Kidney capillary endothelial cell (primary cell): ENCODE measurements at places on chromosomes 3 and 15.

GRCh38 chr3:38658841-38659240 is 9.4 kb upstream of the SCN5A start:
- DNase-seq = no peak

GRCh38 chr15:92971713-92972112 is 71.6 kb downstream of the CHD2 start:
- no peak for DNase-seq

DNA sequence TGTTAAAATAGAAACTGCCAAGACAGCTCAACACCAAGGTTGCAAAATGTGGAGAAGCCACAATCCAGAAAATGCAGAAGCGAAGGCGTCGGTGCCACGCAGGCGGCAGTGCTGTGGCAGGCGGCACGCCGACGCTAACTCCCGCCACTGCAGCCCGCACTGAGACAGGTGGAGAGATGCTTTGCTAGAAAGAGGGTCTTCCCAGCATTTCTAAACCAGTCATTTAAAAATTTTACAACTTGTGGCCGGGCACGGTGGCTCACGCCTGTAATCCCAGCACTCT is 23.2 kb downstream of the CYFIP1 start:
- no peak for DNase-seq

DNA sequence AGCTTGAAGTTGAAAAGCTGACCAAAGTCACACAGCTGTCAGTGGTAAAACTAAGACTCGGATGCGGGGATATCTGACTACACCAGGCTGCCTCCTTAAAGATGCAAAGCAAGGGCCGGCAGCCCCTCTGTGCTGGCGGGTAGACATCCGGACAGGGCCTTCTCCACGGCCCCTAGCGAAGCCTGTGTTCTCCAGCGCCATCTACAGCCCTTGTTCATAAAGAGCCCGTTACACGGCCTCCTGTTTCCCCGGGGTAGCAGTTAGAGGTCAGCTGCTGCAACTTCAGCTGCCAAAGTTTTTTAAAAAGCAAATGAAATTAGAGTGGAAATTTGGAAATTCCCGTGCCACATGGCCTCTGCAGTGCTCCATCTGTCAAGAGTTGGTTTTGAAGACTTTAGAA is 383.0 kb downstream of the TBL1XR1 start:
- peak; percentile 46 for DNase-seq

DNA sequence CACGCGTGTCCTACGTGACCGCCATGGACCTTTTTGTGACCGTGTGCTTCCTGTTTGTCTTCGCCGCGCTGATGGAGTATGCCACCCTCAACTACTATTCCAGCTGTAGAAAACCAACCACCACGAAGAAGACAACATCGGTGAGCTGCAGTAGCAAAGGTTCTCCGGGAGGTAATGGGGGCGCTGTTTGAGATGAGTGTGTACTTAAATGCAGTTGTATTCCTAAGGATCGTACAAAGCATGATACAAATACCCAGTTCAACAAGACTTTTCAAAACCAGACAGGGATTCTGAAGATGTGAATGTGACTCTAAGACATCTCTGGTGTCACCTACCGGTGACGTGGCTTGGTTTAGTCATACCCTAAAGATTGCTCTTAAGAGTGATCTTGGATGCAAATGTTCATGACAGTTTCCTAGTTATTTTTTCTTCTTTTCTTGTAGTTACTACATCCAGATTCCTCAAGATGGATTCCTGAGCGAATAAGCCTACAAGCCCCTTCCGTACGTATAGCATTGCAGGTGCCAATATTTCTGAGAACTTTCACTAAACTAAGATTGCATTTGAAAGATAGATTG is 556.6 kb downstream of the GABRG3 start:
- DNase-seq = no peak

DNA sequence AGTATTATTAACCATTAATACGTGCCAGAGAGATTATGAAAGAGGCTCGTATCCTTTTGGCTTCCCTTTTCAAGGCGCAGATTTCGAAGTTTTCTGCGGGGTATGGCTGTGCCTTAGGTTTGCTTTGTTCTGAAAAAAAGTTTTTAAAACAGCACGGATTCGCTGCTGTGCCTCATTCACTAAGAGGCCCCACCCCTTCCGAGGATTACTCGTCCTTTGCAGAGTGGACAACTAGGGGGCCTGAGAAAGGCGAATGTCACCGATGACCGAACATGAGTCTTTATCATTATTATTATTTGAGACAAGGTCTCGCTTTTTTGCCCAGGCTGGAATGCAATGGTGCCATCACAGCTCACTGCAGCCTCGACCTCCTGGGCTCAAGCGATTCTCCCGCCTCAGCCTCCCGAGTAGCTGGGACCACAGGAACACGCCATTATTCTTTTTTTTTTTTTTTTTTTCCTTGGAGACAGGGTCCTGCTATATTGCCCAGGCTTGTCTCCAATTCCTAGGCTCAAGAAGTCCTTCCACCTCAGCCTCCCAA is 684 bp upstream of the RPS27L start:
- peak; percentile 75 for DNase-seq
